COR-L47 (cell line): ENCODE measurements at places on chromosomes 12 and 14.

DNA sequence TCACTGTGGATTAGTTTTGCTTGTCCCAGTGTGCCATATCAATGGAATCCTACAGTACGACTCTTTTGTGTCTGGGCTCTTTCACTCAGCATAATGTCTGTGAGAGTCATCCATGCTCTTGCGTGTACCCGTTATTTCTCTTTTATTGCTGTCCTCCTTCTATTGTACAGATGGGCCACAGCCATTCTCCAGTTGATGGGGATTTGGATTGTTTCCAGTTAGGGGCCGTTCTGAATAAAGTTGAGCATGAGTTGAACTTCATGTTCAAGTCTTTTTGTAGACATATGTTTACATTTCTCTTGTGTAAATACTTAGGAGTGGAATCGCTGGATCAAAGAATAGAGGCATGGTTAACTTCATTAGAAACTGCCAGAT lies 38.3 kb downstream of the MYO1H start:
- DNase-seq, result no peak

GRCh38 chr12:77816196-77816595 lies 14.5 kb upstream of the NAV3 start:
- no peak for DNase-seq

- DNase-seq, result no peak
These were observed 304.1 kb downstream of the ITPR2 start for GRCh38 chr12:26528943-26529342.

- peak; percentile 24 for DNase-seq
These were observed 7.7 kb downstream of the TNFAIP2 start for GRCh38 chr14:103130965-103131364.

GRCh38 chr14:28398506-28398905 lies 368.1 kb upstream of the FOXG1 start:
- DNase-seq, result no peak

DNA sequence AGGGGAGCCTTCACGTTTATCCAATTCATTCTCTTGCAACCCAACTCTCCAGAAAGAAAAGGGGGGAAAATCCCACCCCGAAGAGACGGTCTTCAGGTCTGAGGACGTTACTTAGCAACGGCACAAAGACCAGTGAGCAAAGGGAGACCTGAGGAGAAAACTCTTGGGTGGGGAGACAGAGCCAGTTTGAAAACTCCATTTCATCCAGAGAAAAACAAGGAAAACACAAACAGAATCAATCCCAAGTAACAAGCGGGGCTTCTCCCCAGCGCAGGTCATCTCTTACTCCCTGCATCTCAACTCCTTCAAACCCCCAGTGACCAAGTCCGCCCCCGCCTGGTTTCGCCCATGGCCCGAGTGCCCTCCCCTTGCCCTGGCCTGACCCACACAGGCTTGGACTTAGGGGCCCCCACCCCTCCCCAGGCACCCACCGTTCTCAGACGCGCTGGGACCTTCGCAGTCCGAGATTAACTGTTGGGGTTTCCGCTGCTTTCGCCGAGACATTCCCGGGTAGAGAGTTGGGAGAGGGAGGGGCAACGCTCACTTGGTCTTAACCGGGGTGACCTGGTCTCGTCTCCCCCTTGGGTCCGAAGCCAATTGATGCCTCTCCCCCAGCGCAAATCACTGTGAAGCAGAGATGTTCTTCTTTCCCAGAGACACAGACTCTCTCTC lies 10.4 kb upstream of the SALL2 start:
- DNase-seq, result no peak
